ENCODE measurements at places on chromosomes 3 and 15.

- no peak for DNase-seq
These were observed 74.0 kb downstream of the OXNAD1 start for GRCh38 chr3:16338999-16339398.

DNA sequence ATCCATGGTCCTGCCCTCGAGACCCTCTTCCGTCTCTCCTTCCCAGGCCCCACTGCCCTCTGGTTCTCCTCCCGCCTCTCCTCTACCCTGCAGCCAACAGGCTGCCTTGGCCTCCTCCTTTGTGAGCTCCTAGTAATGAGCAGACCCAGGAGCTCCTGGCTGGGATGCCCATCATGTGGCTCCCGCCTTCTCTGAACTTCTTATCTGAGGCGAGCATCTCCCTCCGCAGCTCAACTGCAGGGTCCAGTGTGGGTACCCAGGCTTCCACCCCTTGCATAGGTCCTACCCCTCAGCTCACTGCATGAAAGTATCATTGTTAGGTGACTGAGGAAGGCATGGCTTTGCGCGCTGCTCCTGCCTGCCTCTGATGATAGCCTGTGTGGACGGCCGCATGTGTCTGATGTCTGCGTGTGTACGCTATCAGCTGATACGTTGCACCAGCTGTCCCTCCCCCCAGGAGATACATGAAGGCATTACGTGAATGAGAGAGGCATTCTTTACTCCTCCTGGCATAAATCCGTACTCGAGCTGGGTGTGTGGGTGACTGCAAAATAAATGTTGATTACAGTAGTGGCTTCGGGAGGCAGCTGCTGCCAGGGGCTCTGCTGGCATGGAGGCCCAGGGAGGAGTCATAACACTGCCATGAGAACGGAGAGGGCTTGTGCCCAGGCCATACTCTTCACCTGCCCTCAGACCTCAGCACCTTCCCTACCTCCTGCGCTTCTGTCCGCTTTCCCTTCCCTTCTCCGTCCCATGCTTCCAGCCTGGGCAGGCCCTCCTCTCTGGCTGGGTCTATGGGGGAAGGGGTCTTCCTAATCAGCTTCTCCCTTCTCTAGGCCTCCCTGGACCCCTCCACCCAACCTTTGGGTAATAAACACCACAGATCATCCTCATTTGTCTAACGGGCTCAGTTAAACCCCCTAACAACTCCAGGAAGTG, 48.8 kb downstream of the ZNF710 start:
- no peak for DNase-seq

DNA sequence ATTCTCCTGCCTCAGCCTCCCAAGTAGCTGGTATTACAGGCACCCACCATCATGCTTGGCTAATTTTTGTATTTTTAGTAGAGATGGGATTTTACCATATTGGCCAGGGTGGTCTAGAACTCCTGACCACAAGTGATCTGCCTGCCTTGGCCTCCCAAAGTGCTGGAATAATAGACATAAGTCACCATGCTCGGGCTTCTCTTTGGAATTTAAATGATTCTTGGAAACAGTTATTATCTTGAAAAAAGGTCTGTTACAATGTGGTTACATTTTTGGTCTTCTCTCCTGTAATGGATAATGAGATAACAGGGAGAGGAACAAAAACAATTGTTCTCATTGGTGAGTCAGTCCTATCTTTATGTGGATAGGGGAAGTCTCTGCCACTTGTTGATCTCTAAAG, 59.8 kb upstream of the AADACL2 start:
- no peak for DNase-seq

GRCh38 chr15:78831229-78832207, 20.3 kb upstream of the ADAMTS7 start:
- DNase-seq = no peak

GRCh38 chr15:82942691-82943090, 9.8 kb downstream of the HOMER2 start:
- DNase-seq = no peak

GRCh38 chr3:129461022-129461421, 21.0 kb downstream of the IFT122 start:
- DNase-seq = no peak

- no peak for DNase-seq
These were observed 292 bp downstream of the USP4 start for GRCh38 chr3:49339581-49339940.

- DNase-seq = no peak
These were observed 14.3 kb downstream of the KLHL25 start for GRCh38 chr15:85780225-85780985.

GRCh38 chr15:26091184-26091583, 228.1 kb upstream of the ATP10A start:
- no peak for DNase-seq

DNA sequence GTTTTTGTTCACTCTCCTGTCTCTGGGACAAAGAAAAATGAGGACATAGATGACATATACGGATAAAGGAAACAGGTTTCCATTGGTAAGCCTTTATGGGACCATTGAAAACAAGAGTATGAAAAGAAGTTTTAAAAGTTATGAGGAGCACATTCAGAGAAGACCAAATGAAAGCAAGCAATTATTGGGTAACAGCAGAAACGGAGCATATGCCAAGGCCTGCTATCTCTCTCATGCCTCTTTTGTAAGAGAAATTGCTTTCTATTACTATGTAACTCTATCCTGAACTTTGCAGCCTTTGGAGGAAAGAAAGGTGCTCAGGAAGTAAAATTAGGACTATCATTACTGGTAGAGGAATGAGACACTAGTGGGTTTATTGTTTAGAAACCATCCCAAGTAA, 14.9 kb upstream of the DPH6 start:
- no peak for DNase-seq
